EH (cell line): ENCODE measurements at places on chromosomes 5 and 9.

- no peak for DNase-seq
Measured at GRCh38 chr5:128673411-128673957, 135.4 kb upstream of the FBN2 start.

DNA sequence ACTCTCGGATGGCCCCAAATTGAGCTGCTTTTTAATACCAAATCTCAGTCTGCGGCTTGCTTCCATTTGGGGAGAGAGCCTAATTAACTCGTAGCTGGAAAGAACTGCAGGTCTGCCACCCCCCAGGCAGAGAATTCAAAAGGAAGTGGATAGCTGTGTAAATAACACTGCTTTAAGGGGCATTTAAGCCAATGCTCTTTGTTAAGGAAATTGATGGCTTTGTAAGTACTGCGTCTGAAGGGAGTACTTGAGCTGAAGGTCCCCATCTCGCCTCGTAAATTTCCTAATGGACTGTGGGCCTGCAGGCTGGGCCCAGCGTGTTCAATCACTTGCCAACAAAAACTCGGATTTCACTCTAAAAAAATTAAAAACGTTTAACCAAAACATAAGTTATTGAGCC is 132.7 kb downstream of the PAPPA start:
- no peak for DNase-seq

DNA sequence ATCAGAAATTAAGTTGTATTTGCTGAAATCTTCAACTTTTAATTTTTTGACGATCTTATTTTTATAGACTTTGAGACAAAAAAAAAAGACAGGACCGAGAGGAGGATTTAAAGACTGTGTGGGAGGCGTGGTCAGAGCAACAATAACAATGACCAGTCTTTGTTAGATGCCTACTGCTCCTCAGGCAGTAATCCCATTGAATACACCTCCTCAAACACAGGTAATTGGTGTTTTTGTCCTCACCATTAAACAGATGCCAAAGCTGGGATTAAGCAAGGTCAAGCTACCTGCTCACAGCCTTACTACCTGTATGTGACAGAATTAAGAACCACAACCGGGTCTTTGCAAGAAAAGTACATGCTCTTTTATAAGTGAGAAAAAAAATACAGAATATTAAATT is 233.3 kb upstream of the GRAMD2B start:
- DNase-seq: no peak

DNA sequence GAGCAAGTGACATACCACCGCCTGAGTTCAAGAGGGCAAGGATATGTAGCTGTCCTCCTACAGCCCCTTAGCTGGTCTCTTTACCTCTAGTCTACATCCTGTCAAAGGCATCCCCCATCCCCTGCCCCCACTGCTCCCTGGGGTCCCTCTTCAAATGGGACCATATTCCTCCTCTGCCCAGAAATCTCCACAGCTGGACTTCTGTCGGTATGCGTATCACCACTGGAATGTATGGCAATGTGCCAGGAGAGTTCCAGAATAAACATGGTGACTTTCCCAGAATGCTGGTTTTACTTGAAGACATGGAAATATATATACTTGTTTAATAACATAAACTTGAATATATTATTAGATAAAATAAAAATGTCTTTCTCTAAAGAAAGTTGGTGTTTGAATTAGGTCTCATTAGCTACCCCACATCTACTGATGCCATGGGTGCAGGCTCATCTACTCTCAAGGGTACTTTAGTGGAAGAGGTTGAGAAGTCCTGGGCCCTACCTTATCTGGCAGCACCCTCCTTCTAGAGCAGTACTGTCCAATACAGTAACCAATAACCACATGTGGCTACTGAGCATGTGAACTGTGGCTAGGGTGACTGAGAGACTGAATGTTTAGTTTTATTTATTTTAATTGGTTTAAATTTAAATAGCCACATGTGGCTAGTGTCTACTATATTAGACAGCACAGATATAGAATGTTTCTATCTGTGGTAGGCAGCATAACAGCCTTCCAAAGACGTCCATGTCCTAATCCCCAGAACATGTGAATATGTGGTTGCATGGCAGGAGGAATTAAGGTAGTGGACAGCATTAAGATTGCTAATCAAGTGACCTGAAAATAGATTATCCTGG is 181.7 kb upstream of the SLC30A5 start:
- DNase-seq: peak; percentile 78

DNA sequence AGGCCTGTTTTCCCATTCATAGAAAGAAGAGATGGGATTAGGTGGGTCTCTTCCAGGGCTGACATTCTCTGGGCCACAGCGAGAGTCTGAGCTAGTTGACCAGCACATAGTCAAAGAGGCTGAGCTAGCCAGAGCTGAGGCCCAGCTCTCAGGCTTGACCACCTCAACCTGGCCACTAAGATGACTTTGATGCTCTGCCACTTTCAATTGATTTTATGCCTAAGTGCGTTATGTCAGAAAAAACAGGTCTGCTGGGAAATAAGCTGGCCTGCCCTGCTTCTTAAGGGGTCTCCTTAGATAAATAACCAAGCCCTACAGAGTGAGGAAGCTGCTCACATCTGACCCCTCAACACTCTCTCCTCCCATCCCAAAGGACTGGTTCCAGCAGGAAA is 20.0 kb upstream of the RAB14 start:
- DNase-seq: no peak

DNA sequence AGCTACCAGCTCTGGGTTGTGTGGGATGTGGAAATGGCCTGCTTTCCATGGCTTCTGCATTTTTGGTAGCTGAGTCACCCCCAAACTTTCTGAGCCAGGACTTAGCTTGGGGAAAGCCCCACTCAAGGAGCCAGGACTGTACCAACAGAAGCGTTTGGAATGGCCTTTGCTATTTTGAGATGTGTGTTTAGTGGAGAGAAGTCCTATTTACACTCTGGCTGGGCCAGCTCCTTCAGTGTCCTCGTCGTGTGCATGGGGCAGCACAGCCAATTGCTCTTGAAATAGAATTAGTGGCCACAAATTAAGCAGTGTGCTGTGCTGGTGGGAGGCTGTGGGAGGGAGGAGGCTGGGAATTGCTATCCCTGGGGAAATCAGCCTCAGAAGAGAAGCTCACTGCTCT is 51.6 kb downstream of the ENTREP1 start:
- peak; percentile 94 for DNase-seq

GRCh38 chr9:112890106-112891081 is at the start of gene SLC46A2:
Gene SLC46A2, minus strand, starts transcription at chr9:112890876. Its CDS starts 195 bp downstream, at chr9:112890681.
- no peak for DNase-seq

GRCh38 chr5:124738681-124739633 is 7.5 kb downstream of the ZNF608 start:
- no peak for DNase-seq

- DNase-seq: peak; percentile 67
Measured at GRCh38 chr9:93589688-93590087, 13.3 kb downstream of the PHF2 start.

GRCh38 chr9:131754846-131755245 is 15.0 kb upstream of the RAPGEF1 start:
- DNase-seq: no peak

DNA sequence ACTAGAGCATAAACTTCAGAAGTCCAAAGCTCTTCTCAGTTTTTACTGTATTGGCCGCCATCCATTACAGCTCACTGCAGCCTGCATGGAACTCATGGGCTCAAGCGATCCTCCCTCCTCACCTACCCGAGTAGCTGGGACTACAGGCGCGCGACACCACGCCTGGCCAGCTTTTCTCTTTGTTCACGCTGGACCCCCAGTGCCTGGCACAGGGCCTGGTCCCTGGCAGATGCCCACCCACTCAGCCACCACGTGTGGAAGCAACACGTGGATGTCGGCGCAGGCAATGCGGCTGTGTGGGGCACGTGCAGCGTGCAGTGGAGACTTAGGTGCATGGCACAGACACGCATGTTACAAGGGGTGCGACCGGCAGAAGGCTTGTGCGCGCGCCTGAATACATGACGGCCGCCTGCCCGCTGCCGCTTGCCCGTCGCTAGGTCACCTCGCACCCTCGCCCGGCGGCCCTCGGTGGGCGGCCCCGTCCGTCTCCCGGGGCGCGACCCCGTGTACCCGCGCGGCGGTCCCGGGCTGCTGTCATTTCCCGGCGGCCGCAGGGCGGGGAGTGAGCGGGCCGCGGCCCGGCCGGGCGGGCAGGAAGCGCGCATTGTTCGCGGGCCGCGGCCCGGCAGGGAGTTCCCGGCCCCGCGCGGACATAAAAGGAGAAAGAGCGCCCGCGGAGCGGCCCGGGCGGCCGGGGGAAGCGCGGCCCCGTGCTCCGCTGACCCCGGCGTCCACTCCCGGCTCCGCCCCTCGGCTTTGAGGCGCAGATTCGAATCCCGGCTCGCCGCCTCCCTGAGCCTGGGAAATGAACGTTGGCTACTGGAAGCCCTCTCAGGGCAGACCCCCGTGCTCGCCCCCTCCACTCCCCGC is 24.1 kb upstream of the PTGS1 start:
- peak; percentile 51 for DNase-seq

GRCh38 chr5:10253390-10253789 is 3.3 kb downstream of the CCT5 start:
- no peak for DNase-seq

DNA sequence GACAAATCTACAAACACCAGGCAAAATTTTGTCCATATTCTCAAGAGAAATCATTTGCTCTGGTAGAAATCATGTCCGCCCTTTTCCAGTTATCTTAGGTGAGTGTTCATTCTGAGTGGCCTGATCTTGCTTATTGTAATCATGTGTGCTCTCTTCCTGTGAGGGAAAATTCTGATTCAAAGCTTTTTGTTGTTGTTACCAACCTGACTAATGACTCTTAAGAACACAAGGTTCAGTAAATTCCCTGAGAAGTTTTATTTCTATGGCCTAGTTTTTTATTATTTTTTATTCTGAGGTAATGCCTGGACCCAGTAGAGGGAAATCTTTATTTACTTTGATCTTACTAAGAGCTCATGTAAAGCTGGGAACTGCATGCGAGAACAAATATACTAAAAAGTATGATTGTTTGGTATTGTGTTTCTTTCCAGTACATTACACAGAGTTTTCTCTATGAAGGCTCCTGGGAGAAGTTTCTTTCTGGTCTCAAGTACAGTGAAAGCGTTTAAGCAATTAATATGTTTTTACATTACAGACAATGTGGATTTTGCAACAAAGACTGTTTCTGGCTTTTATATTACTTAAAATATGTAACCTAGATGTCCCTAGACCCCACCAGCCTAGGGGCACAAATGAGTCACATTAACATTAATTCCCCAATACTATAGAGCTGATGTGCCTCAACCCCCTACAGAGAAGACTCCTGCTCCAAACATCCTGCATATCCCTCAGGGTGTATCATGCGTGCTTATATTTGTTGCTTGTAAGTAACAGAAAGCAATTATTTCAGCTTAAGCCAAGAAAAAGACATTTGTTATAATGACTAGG is 138.1 kb downstream of the TMEM167A start:
- no peak for DNase-seq

DNA sequence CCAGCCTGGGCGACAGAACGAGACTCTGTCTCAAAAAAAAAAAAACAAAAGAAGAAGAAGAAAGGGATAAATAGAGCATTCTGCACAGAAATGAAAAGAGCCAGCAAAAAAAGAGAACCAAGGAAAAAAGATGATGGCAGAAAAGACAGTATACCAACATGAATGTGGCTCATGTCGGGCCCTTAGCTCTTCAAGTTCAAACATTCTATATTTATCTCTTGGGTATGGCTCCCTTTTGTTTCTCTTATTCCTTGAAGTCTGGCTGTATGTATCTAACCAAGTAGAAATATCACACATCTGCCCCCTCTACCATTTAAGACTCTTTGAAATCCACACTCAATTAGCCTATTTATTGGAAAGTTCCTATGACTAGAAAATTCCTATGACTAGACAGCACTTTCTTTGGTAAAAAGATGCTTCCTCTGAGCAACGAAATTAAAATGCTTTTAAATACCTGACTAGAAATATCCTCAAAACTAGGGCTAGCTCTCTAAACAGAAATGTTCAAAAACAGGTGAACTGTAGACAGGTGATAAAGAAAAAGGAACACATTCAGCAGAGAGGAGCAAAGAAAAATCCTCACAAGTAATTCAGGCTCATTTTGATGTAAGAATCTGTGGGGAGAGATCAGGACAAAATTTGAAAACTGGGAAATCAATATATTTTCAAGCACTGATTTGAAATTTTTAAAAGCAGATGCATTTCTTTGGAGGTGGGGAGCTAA is 2.6 kb downstream of the SELENOP start:
- no peak for DNase-seq

DNA sequence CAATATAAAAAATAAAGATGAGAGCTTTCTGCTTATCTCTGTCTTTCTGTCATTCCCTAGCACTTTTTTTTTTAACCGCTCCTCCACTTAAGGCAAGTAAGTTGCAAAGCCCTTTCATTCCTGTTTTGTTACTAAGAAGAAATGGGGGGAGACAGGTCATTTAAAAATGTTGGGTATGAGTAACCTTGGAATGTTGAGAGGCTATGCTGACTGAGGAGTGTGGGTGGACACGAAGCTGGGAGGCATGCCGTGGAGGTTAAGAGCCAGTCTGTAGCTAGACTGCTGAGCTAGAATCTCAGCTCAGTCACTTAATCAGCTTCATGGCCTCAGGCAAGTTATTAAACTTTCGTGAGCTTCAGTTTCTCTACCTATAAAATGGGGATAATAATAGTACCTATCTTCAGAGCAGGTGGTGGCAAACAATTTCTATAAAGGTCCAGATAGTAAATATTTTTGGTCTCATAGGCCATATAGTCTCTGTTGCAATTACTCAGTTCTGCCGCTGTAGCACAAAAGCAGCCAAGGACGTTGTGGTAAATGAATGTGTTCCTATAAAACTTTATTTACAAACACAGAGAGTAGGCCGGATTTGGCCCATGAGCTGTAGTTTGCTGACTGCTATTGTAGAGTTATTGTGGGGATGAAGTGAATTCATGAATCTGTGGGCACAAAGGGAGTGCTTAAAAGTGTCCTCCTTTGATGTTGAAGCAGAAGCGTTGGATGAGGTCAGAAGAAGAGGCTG is 220.0 kb downstream of the GABBR2 start:
- DNase-seq: peak; percentile 99

DNA sequence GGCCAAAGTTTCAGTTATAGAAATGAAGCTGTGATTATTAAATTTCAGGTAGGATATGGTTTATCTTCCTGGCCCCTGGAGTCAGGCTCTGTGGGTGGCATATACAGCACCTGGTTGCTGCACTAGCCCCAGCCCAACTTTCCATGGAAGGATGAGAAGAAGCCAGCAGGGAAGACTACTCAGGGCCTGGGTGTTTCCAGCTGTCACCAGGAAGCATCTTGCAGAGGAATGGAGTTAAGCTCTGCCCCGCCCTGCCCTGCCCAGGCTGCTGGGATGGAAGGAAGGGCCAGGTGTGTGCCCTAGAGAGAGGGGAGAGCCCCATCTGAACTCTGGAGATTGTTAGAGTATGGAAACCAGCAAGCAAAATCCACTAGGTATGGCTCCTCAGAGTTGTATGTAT is 42.8 kb upstream of the FAT2 start:
- DNase-seq: no peak

GRCh38 chr9:70998962-70999361 is 122.5 kb downstream of the TRPM3 start:
- peak; percentile 53 for DNase-seq
